ENCODE measurements at places on chromosomes 5 and 9.

DNA sequence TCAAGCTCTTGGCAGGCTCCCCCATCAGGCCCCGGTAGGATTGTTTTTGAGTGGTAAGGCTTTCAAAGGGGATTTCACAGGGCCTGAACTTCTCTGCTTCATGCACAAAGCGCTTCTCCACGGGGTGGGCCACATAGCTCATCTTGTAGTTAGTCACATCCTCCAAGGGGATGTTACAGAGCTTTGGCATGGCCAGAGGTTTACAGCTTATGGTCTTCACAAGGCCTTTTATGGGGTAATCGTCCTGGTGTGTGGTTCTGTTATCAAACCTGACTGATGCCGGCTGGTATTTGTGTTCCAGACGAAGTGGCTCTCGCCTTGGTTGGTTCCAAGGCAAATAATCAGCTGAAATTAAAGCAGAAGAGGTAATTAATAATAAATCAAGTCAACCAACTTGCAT lies 104.3 kb downstream of the SAXO1 start:
- DNase-seq, result no peak

DNA sequence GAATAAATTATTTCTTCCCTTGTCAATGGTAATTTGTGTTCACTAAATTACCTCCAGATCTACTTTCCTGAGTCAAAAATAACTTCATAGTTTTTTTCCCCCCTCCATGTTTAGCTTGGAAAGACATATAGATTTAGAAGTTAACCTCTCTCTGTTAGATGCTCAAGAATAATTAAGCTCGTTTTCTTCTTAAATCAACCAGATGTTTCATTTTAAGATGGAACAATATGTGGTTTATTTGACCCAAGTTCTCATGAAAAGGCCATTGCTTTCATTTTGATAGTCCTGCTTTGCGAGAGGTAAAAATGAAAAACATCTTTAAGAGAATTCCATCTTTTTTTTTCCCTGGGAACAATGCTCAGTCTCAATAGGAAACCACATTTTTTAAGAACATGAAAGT lies 27.7 kb upstream of the GAS1 start:
- DNase-seq, result no peak

- no peak for DNase-seq
These were observed 714.9 kb upstream of the MEF2C start for GRCh38 chr5:89597878-89598277.

- DNase-seq, result no peak
These were observed 45.0 kb upstream of the PRR16 start for GRCh38 chr5:120419127-120419526.

GRCh38 chr5:154758977-154759376 lies 3.8 kb downstream of the LARP1 start:
- no peak for DNase-seq

DNA sequence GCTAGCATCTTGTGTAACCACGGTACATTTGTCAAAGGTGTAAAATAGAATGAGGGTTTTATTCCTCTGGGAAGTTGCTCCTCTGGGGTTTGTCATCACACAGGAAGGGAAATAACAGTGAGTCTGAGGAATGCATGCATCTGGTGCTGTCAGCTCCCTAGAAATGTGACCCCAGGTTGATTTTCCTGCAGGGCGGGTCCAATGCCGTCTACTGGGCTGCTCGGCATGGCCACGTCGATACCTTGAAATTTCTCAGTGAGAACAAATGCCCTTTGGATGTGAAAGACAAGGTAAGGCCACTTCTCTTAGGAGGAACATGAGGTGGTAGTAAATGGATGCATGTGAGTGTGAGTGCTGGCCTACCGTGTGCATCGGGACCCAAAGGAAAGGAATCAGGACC lies 78.8 kb upstream of the CTSL start:
- DNase-seq, result no peak

- no peak for DNase-seq
These were observed 34.6 kb downstream of the EBF1 start for GRCh38 chr5:159065135-159065534.

DNA sequence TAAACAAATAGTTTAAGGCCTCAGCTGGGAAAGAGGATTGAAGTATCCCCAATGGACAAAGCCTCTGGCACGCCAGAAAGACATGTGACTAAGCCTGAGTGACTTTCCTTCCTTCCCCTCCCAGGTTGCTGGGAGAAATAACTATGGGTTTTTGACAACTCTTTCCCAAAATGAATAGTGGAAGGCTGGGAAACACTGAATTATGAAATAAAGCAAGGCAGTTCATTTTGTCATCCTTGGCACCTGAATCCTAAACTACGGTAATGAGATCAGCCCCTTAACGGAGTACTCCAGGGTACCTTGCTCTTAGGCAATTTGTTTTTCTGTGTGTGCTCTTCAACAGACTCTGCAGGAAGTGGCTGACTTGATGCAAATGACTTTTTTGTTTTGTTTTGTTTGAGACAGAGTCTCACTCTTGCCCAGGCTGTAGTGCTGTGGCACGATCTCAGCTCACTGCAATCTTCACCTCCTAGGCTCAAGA lies 75.2 kb downstream of the LMNB1 start:
- peak; percentile 66 for DNase-seq

DNA sequence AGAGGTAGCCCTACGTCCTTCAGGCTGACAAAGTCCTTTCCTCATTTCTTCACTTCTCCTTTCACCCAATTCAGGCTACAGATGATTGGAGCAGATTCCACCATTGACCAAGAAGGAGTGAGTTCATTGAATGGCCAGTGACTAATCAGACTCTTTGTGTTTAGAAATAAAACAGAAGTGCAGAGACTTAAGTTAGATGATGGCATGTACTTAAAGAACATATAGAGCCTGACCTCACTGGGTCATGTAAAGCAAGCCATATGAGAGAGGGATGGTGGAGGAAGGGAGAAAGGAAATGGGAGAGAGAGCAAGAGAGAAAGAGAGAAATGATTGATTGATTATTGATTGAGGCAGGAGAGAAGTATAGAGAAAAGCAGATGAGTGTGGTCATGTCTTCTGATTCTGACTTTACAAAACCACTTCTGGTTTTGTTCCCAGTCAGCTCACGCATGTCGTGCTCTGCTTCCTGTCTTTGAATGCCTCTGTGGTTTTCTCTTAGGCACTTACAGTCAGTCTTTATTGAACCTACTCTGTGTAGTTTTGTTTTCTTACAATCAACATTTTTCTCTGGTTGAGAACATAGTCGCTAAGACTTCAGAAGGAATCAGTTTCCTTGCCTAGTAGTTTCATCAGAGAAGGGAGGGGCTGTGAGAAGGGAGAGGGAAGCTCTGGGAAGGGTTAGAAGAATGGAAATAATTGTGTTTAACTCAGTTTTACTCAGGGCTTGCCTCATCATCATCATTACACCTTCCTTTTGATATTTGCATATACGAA lies 149.2 kb upstream of the KLF9 start:
- DNase-seq, result peak; percentile 82

- DNase-seq, result no peak
These were observed 144.0 kb upstream of the CHD1 start for GRCh38 chr5:99072846-99073245.

DNA sequence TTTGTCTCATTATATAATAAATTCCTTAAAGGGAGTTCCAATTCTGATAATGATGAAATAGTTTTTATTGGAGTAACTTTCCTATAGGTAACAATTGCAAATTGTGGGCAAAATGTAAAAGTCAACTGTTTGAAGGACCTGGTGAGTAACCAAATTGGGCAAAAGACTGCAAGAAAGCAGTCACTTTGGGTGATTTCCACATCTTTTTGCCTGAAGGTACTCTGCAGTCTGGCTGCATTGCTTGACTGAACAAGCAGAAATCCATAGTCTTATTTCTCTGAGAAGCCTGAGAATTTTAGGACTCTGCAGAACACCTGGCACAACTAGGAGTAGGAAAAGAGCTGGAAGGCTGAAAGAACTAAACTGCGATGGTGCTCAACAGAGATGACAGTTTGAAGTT lies 114.9 kb downstream of the HOMER1 start:
- no peak for DNase-seq

DNA sequence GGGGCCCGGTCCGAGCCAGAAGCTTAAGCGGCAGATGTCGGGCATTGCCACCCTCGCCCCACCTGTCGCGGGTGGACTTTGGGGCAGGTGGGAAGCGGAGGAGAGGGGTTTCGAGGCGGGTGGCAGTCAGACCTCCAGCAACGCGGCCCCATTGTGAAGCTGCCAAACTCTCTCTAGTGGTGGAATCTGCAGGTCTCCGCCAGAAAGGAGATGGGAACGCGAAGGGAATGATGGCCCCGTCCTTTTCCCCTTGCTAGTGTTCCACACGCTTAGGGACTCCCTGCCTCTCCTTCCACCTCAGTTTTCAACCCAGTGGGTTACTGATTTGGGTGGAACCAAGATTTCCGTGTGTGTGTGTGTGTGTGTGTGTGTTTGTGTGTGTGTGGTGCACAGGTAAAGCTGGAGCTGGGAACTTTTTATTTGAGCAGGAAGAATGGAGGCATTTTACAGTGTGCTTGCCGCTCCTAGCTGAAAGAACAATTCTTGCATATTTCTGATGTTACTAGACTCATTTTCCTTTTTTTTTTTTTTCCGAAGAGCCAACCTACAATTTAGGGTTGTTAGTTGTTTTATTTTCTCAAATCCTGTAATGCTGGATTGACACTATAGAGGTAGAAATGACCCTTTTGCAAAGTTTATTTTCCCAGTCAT lies 1.3 kb downstream of the MACIR start:
- peak; percentile 29 for DNase-seq

GRCh38 chr5:38316544-38317224 lies 58.3 kb downstream of the EGFLAM start:
- peak; percentile 74 for DNase-seq

- DNase-seq, result peak; percentile 76
These were observed 34.8 kb downstream of the LSM11 start for GRCh38 chr5:157778121-157778805.

- no peak for DNase-seq
These were observed 224.4 kb downstream of the NXNL2 start for GRCh38 chr9:88759364-88759763.

- no peak for DNase-seq
These were observed 116.3 kb downstream of the MED27 start for GRCh38 chr9:131963072-131964030.

GRCh38 chr9:28105001-28105400 lies 531.7 kb upstream of the C9orf72 start:
- DNase-seq, result no peak

- DNase-seq, result no peak
These were observed 71.0 kb upstream of the HMHB1 start for GRCh38 chr5:143740956-143741355.

DNA sequence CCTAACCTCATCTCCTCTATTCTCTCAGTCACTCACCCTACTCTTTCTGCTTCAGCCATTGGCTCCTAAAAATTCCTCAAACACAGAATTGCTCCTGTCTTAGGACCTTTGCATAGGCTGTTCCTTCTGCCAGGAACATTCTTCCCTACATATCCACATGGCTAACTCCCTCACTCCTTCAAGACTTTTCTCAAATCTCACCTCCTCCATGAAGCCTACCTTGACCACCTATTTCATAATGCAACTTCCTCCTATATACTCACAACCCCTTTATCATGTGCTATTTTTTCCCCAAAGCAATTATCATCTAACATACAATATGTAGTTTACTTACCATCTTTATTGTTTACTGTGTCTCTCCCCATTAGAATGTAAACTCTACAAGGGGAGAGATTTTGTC lies 45.8 kb downstream of the ARL15 start:
- DNase-seq, result no peak

GRCh38 chr9:88234114-88234513 lies 95.8 kb upstream of the SPATA31C2 start:
- peak; percentile 14 for DNase-seq

- no peak for DNase-seq
These were observed 14.9 kb upstream of the GFPT2 start for GRCh38 chr5:180367991-180368390.

DNA sequence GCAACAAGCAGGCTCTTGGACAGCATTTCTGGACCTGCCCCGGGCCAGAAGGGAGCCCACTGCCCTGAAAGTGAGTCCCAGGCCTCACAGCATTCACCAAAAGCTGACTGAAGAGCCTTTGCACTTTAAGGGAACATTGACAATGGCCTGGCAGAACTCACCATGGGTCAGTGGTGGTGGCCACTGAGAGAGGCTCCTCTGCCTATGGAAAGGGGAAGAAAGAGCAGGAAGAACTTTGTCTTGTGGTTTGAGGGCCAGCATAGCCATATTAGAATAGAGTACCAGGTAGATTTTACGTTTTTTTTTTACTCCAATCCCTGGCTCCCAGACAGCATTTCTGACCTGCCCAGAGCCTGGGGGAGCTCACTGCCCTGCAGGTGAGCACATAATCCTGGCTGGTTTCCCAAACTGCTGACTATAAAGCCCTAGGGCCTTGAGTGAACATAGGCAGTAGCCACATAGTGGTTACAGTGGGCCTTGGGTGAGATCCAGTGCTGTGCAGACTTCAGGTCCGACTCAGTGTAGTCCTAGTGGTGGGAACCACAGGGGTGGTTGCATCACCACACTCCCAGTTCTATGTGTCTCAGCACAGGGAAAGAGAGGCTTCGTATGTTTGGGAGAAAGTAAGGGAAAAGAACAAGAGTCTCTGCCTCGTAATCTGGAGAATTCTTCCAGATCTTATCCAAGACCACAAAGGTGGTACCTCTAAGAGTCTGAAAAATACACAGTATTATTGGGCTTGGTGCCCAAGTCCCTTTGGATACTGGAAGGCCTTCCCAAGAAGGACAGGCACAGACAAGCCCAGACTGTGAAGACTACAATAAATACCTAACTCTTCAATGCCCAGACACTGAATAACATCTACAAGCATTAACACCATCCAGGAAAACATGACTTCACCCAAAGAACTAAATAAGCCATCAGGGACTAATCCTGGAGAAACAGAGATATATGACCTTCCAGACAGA lies 89.5 kb downstream of the TSSK1B start:
- peak; percentile 85 for DNase-seq

- no peak for DNase-seq
These were observed 427 bp downstream of the PCYOX1L start for GRCh38 chr5:149358294-149358651.

DNA sequence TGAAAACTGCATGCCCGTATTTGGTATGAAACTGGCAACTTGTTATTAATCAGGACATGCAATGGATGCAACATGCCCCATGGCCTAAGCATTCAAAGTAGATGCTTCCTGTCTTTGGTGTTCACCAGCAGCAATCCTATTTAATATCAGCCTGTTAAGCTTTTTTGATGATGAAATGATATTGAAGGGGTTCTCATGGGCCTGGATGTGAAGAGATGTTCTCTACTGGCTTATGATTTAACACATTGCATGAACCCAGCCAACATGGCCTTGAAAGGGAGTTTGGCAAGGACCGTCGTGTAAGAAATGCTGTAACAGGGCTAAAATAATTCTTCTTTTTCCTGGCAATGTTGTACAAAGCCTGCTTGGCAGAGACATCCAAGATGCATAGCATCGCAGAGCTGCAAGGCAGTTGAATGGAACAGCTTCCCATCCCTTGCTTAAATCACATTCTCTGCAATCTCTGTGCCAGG lies 111.2 kb downstream of the SMARCA2 start:
- DNase-seq, result peak; percentile 34

All from fibroblast of mammary gland (primary cell).